ENCODE measurements at places on chromosomes 1 and 21. TPM values are rescaled to one million over a fixed set of nuclear protein-coding genes. Genes with fewer than 3 reads are reported as not detected.

Gene TEX38
- total RNA-seq = not detected

Gene LCE1D
- not detected for total RNA-seq

Gene LCE3D
- total RNA-seq = not detected

Gene LGR6
- 0.56 TPM for total RNA-seq

Gene SLC9C2
- not detected for total RNA-seq

DNA sequence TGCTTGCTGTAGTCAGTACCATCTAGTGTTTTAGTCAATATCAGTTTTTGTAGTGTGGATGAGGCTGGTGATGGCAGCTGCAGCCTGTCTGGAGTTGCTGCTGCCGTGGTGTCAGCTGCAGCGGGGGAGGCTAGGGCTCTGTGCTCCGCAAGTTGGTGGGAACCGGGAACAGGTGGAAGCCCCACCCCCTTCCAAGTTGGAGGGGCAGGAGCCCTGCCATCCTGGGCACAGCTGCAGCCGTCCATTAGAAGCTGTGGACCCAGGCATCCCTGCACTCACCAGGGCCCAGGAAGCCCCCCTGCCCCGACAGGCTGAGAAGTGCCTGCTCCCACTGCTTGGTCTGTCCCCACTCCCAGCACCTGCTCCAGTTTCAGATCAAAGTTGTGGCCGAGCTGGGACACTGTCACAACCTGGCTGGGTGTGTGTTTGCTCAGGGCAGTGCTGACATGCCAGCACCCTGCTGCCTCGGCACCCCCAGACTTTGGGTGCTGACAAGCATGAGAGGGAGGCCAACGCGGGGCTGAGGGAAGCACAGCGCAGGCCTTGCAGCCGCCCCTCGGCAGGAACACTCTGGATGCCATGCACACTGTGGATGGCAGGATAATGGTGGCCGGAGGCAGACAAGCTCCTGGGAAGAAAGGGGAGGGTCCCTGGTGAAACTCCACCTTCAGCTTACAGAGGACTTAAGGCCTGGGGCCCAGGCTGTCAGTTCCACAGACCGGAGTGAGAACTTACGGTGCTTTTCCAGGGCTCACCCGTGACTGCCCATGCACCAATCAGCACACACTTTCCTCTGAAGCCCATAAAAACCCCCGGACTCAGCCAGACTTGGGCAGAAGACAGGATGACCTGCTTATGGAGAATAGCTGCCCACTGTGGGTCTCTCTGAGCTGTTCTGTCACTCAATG lies 86.9 kb downstream of the ADARB1 start:
- no peak for DNase-seq

- DNase-seq = no peak
These were observed 35.5 kb upstream of the DENND1B start for GRCh38 chr1:197810812-197811211.

DNA sequence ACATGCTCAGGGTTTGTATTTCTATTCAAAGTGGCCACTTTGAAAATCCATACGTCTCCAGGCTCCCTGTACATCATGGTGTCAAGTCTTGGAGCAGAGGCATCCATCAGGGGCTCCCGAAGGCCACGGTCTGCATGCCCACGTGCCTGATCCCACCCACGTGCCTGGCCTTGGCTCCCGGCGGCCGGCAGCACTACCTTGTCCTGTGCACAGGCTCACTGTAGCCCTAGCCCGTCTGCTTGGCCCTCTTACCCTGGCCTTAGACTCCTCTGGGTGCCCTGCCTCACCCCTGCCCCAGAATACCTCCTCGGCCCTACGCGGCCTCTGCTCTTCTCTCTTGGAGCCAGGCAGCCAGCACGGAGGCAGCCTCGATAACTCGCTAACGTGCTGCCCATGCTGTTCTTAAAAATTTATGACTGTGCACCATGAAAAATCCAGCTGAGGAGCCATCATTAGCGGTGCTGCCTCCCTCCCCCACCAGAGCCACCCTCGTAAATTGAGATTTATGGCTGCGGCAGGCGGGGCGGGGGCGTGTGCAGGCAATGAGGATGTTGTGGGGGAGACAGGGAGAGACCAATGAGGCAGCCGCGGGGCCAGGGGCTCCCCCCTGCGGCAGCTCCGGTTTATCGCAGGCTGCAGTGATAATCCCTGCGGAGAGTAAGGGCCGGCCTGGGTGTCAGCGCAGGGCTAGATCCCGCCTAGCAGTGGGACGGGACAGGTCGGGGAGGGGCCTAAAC lies 24.6 kb downstream of the DMAP1 start:
- no peak for DNase-seq

- no peak for DNase-seq
These were observed 75.4 kb downstream of the VWA5B1 start for GRCh38 chr1:20366056-20366462.

GRCh38 chr1:112513112-112513870 lies 4.5 kb downstream of the WNT2B start:
- no peak for DNase-seq

GRCh38 chr1:157734321-157734720 lies 33.8 kb upstream of the FCRL3 start:
- no peak for DNase-seq

DNA sequence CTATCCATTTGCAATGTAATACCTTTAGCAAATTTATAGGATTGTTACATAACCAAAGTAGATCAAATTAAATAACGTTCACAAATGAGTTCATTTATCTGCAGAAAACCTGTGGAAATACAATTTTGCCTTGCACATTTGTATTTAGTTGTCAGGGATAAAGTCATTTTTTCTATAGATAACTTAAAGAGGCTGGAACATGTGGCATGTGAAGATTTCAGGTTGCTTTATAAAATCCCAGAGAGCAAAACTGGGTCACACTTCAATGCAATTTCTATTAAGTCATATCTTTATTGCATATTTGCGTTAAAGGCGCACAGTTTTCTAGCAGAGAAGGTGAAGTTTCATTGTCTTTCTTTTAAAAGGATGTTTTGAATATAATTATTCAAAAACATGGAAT lies 342.4 kb downstream of the USP25 start:
- no peak for DNase-seq

- no peak for DNase-seq
These were observed 12.9 kb downstream of the PPIE start for GRCh38 chr1:39751595-39751994.

Data from MCF 10A (cell line).